ENCODE measurements at places on chromosomes 1 and 21.

GRCh38 chr1:203324105-203325025 is 19.0 kb downstream of the BTG2 start:
- no peak for DNase-seq

GRCh38 chr1:65209005-65209885 is 61.2 kb downstream of the AK4 start:
- peak; percentile 46 for DNase-seq

- peak; percentile 30 for DNase-seq
Observed at GRCh38 chr1:101285922-101286570, 49.2 kb downstream of the S1PR1 start.

- DNase-seq, result no peak
Observed at GRCh38 chr1:206835186-206835585, 30.2 kb upstream of the IL20 start.
